ENCODE measurements at places on chromosomes 12 and 14. TPM values are rescaled to one million over a fixed set of nuclear protein-coding genes. Genes with fewer than 3 reads are reported as not detected.
A peak's percentile ranks its signal among the peaks of the same experiment; 100 is the strongest.

Gene FGF6
- not detected for total RNA-seq

Gene CLEC9A
- total RNA-seq = not detected

Gene FLRT2
- total RNA-seq = 55.5 TPM

GRCh38 chr14:89353766-89354113, 63.3 kb downstream of the FOXN3 start:
- no peak overlapping the region for H3K27ac ChIP-seq
- no peak for DNase-seq

GRCh38 chr12:3168223-3169221, 91.3 kb downstream of the TSPAN9 start:
- H3K4me3 ChIP-seq = no peak overlapping the region
- H3K27ac ChIP-seq = no peak overlapping the region
- H3K27me3 ChIP-seq = no peaks in the 10 kb centered on the region
- no peak for DNase-seq
- peaks cover 15% of the 10 kb centered on the region for H3K4me1 ChIP-seq

GRCh38 chr12:125330645-125331341, 265.6 kb downstream of the AACS start:
- no peak overlapping the region for H3K27ac ChIP-seq
- peak; percentile 10 for DNase-seq
- peaks cover 1% of the 10 kb centered on the region for H3K4me1 ChIP-seq
- no peaks in the 10 kb centered on the region for H3K36me3 ChIP-seq
- no peaks in the 10 kb centered on the region for H3K27me3 ChIP-seq

GRCh38 chr12:81170072-81170471, 92.2 kb downstream of the ACSS3 start:
- no peaks in the 10 kb centered on the region for H3K4me1 ChIP-seq
- no peak overlapping the region for H3K27ac ChIP-seq
- DNase-seq = no peak

DNA sequence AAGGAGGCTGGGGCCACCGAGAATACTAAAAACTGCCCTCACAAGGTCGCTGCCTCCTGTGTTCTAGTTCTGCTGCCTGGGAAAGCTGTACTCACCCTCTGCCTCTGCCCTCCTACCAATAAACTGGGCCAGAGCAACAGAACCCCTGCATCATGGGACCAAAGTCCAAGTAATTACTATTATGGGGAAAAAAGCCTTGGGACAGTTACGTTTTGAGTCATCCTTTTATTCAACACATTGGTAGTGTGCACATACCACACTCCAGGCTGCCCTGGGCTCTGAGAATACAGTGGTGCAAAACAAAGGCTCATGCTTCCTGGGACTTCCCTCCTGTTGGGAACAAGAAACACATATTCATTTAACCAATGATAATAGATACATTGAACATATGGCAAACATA, 49.0 kb downstream of the CACNA1C start:
- H3K36me3 ChIP-seq = no peaks in the 10 kb centered on the region
- H3K4me1 ChIP-seq = no peaks in the 10 kb centered on the region
- no peak overlapping the region for H3K27ac ChIP-seq
- no peak overlapping the region for H3K4me3 ChIP-seq
- H3K27me3 ChIP-seq = no peaks in the 10 kb centered on the region

GRCh38 chr12:92412856-92413255, 267.2 kb upstream of the BTG1 start:
- no peaks in the 10 kb centered on the region for H3K36me3 ChIP-seq
- no peaks in the 10 kb centered on the region for H3K4me1 ChIP-seq

- no peaks in the 10 kb centered on the region for H3K4me1 ChIP-seq
- H3K27ac ChIP-seq = no peak overlapping the region
- no peaks in the 10 kb centered on the region for H3K36me3 ChIP-seq
- H3K4me3 ChIP-seq = no peak overlapping the region
- H3K27me3 ChIP-seq = no peaks in the 10 kb centered on the region
Observed at GRCh38 chr12:7806863-7807487, 17.8 kb downstream of the NANOG start.

- H3K4me3 ChIP-seq = no peak overlapping the region
- no peaks in the 10 kb centered on the region for H3K4me1 ChIP-seq
- no peaks in the 10 kb centered on the region for H3K27me3 ChIP-seq
- H3K27ac ChIP-seq = no peak overlapping the region
- no peaks in the 10 kb centered on the region for H3K36me3 ChIP-seq
Observed at GRCh38 chr12:59500915-59501314, 94.9 kb upstream of the SLC16A7 start.

DNA sequence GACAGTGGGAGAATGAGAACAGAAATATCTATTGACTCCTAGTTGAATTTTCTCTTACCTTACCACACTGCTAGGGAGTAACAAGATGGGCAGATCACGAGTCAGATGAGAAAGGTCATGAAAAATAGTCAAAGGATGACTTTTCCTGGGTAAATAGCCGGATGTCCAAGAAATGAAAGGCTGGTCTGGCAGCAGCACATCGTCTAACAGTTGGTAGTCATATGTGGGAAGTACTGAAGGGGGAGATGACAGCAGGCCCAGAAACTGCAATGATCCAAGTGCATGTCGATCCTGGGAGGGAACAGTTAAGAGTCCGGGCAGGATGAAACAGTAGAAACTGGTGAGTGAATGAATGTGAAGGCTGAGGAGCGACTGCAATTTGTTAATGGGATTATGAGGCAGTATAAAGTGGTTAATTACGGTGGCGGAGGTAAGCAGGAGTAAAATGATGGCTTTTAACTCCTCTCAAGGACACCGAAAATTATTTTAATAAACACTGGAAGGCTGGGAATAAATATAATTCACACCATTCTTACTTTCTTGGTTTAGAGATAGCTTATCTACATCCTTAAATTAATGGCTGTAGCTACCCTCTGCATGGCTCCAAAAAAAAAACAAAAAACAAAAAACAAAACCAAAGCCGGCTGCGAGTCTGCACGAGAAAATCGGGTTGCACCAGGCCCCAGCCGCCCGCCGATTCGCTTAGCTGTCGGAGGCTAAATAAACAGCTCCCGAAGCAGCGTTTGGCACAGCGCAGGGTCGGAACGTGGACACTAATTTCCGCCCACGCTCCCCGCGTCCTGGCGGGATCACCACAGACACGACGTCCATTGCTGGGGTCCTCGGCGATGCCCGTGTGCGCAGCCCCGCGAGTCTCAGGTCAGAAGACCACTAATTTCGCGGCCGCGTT, 1.0 kb upstream of the ERC1 start:
- no peaks in the 10 kb centered on the region for H3K36me3 ChIP-seq
- H3K27ac ChIP-seq = peak overlapping the region; percentile 88
- peak overlapping the region; percentile 57 for H3K4me3 ChIP-seq

DNA sequence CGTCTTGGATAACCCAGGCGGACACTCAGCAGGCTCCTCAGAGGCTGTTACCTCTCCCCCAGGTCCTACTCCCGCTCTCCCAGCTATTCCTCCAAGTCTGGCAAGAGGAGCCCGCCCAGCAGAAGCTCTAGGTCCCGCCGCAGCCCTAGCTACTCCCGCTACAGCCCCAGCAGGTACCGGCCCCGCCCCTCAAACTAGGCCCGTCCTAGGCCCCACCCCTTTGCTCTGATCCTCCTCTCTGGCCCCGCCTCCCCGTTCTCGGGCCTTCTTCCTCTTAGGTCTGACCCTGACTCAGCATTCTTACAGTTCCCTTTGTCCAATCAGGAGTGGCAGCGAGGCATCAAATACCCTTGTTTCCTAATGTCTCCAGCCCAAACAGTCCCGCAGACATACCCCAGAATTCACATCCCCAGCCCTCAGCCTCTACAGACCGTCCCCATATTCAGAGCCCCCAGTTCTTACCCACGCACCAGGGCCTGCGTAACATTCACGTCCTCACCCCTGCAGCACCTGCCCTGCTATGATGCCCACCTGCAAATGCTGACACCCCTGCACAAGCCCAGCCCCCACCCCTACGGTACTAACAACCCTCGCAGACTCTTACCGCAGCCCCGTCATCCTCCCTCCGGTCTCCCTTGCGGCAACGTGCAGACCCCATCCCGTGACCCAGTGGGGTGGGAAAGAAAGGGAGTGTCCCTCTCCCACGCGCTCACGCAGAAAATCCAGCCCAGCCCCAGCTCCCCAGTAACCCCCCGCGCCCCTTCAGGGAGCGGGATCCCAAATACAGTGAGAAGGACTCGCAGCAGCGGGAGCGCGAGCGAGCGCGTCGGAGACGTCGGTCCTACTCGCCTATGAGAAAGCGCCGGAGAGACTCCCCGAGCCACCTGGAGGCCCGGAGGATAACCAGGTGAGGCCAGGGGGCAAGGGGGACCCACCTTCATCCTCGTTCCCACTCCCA, 25.0 kb upstream of the HSPB8 start:
- DNase-seq = peak; percentile 60
- no peaks in the 10 kb centered on the region for H3K27me3 ChIP-seq
- H3K36me3 ChIP-seq = no peaks in the 10 kb centered on the region

DNA sequence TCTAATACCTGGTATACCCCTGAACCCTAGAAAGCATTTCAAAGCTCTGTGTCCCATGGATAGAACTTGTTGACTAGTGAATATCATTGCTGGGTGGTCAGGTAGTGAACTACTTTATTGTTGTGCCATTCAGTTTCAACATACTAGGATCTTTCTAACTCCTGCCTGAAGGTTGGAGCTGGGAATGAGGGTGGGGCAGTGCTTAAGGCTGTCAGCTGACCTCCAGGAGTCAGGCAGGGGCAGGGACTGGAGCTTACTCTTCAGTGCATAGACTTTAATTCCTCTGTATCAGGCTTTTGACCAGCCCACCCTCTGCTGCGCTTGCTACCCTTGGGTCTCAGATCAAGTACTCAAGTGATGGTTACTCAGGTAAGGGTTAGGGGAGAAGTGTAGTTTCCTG, 102.6 kb upstream of the RFX4 start:
- H3K27ac ChIP-seq = no peak overlapping the region
- DNase-seq = no peak
- H3K36me3 ChIP-seq = no peaks in the 10 kb centered on the region
- no peaks in the 10 kb centered on the region for H3K4me1 ChIP-seq
- no peak overlapping the region for H3K4me3 ChIP-seq
- no peaks in the 10 kb centered on the region for H3K27me3 ChIP-seq

DNA sequence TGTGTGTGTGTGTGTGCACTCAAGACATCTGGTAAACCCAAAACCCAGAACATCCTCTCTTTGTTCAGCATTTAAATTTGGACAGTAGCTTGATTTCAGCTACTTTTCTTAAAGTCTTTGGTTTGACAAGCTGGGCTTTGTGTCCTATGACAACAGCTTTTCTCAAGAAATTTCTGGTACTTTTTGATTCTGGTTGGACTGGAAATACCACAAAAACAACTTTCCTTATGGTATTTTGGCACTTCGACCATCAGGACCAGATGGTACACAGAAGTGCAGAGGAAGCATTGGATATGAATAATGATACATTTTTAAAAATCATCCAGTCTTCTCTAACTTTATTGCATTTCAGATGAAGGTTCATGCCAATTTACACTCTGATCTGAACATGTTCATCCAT, 286.6 kb upstream of the FLRT2 start:
- no peak overlapping the region for H3K27ac ChIP-seq
- peaks cover 3% of the 10 kb centered on the region for H3K4me1 ChIP-seq
- no peak overlapping the region for H3K4me3 ChIP-seq
- H3K36me3 ChIP-seq = no peaks in the 10 kb centered on the region
- no peaks in the 10 kb centered on the region for H3K27me3 ChIP-seq
- no peak for DNase-seq

GRCh38 chr12:13918897-13919296, 62.5 kb downstream of the GRIN2B start:
- H3K36me3 ChIP-seq = no peaks in the 10 kb centered on the region
- no peak for DNase-seq
- H3K27ac ChIP-seq = no peak overlapping the region
- H3K4me3 ChIP-seq = no peak overlapping the region

- peaks cover 6% of the 10 kb centered on the region for H3K4me1 ChIP-seq
- H3K27ac ChIP-seq = no peak overlapping the region
- H3K36me3 ChIP-seq = no peaks in the 10 kb centered on the region
- DNase-seq = no peak
- H3K4me3 ChIP-seq = no peak overlapping the region
- H3K27me3 ChIP-seq = no peaks in the 10 kb centered on the region
Observed at GRCh38 chr14:59297071-59297776, 108.8 kb downstream of the DAAM1 start.

Data from ovary (tissue), 10 donors.